T-cell (primary cell): ENCODE measurements at places on chromosomes 11 and 22.

GRCh38 chr22:31099386-31099785 is 8.0 kb downstream of the SELENOM start:
- no peak for DNase-seq
- no peaks in the 10 kb centered on the region for H3K27me3 ChIP-seq
- H3K27ac ChIP-seq: no peak overlapping the region
- no peaks in the 10 kb centered on the region for H3K4me1 ChIP-seq

DNA sequence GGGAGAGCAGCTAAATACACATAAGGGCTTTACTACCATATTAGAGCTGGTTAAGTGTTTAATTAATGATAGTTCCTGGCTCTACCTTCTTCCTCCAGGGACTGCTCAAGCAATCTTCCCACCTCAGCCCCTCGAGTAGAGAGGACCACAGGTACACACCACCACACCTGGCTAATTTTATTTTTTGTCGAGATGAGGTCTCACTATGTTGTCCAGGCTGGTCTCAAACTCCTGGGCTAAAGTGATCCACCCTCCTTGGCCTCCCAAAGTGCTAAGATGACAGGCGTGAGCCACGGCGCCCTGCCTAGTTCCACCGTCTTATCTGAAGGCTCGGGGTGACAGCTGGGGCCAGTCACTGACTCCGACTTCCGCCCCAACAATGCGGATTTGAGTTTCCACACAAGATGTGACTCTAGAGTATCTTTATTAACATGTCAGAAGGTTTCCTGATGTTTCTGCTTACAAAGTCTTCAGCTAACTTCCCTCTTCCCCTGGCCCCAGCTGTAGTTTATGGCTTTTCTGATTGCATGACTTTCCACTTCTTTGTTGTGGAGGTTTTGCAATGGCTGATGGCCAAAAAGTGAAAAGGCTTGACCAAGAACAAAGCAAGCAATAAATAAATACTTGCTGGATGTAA is 16.8 kb downstream of the TPST2 start:
- DNase-seq: no peak
- peaks cover 8% of the 10 kb centered on the region for H3K4me1 ChIP-seq
- H3K27me3 ChIP-seq: no peaks in the 10 kb centered on the region
- no peak overlapping the region for H3K4me3 ChIP-seq
- no peak overlapping the region for H3K27ac ChIP-seq

DNA sequence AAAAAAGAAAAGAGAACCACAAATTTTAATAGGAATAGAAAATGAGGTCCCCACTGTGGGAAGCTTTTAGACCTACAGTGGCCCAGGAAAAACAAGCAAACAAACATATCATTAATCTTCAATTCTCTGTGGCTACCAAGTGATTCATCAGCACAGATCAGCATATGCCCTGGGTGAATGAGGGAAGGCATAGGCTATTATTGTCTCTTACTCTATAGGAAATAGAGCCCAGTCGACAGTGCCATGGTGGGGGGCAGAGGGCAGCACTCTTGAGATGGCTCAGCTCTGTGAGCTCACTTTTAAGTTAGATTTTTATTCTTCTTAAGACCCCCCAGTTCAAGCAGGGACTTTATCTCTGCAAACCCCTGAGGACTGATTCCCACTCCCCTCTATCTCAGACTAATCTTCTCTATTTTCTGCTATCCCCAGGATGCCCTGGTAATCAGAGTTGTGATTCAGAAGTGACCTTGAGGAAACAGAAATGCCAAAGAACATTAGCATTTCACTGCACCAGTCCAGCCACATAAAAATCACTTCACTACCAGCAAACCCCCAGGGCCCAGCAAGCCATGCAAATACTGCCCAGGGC is 9.5 kb upstream of the FEZ1 start:
- no peak overlapping the region for H3K4me3 ChIP-seq
- peaks cover 4% of the 10 kb centered on the region for H3K4me1 ChIP-seq
- no peak overlapping the region for H3K27ac ChIP-seq
- no peaks in the 10 kb centered on the region for H3K27me3 ChIP-seq
- H3K36me3 ChIP-seq: no peaks in the 10 kb centered on the region

- no peaks in the 10 kb centered on the region for H3K36me3 ChIP-seq
- peaks cover 4% of the 10 kb centered on the region for H3K4me1 ChIP-seq
- no peak for DNase-seq
- H3K4me3 ChIP-seq: no peak overlapping the region
These were observed 9.2 kb upstream of the TSKU start for GRCh38 chr11:76773921-76774361.

GRCh38 chr11:62477927-62478326 is 59.1 kb downstream of the SCGB1A1 start:
- H3K36me3 ChIP-seq: no peaks in the 10 kb centered on the region
- no peaks in the 10 kb centered on the region for H3K4me1 ChIP-seq
- DNase-seq: no peak
- no peak overlapping the region for H3K27ac ChIP-seq

DNA sequence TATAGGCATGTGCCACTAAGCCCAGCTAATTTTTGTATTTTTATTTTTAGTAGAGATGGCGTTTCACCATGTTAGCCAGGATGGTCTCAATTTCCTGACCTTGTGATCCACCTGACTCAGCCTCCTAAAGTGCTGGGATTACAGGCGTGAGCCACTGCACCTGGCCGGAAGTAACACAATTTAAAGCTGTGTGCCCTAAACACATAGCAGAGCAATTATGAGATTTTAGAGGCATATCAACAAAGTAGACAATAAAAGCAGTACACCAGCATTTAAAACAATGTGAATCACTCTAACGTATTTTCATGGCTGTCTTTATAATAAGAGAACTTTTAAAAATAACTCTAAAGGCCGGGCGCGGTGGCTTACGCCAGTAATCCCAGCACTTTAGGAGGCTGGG is 42.4 kb downstream of the PRR14L start:
- no peaks in the 10 kb centered on the region for H3K27me3 ChIP-seq
- H3K36me3 ChIP-seq: peaks cover 43% of the 10 kb centered on the region
- H3K4me1 ChIP-seq: no peaks in the 10 kb centered on the region
- H3K27ac ChIP-seq: no peak overlapping the region
- no peak overlapping the region for H3K4me3 ChIP-seq

GRCh38 chr11:36306888-36307287 is 10.8 kb downstream of the PRR5L start:
- no peak overlapping the region for H3K27ac ChIP-seq
- no peaks in the 10 kb centered on the region for H3K36me3 ChIP-seq
- H3K4me3 ChIP-seq: no peak overlapping the region
- no peak for DNase-seq

DNA sequence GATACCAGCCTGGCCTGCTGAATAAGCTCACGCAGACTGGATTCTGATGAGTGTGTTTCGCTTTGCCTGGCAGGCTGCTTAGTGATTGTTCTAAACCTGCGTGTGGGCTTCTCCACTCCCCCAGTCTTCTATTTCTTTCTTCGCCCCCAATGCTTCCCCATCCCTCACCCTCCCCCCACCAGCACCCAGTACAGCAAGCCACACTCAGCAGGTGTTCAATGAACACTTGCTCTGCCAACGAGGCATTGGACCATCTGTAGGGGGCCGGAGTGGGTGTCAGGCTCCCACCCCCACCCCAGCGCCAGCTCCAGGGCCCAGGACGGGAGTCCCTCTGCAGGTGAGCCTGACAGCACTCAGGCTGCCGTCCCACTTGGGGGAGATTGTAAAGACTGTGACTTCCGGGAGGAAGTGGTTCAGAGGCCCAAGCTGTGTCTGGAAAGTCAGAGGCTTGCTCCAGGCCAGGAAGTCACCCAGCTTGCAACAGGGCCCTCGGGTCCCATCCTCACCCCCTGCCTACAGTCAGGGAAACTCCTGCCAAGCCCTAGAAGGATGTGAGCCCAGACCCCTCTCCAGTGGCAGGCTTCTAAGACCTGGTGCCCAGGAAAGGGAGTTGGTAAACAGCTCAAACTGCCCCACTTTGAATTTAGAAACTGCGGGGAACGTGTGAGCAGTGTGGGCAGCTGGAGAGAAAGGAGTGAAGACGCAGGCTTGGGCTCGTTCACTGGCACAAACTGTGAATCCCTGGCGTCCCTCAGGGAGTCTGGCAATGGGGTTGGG is 66.3 kb upstream of the PRDM11 start:
- peak overlapping the region; percentile 79 for H3K27ac ChIP-seq
- DNase-seq: peak; percentile 47
- peaks cover 54% of the 10 kb centered on the region for H3K4me1 ChIP-seq

GRCh38 chr22:46175631-46176030 is 25.3 kb downstream of the PPARA start:
- DNase-seq: no peak
- H3K4me3 ChIP-seq: no peak overlapping the region
- no peaks in the 10 kb centered on the region for H3K27me3 ChIP-seq
- no peak overlapping the region for H3K27ac ChIP-seq
- H3K4me1 ChIP-seq: peaks cover 13% of the 10 kb centered on the region
- H3K36me3 ChIP-seq: peaks cover 4% of the 10 kb centered on the region

GRCh38 chr11:103624708-103625623 is 411.5 kb upstream of the DDI1 start:
- no peak overlapping the region for H3K4me3 ChIP-seq
- no peaks in the 10 kb centered on the region for H3K4me1 ChIP-seq
- H3K27ac ChIP-seq: no peak overlapping the region
- no peaks in the 10 kb centered on the region for H3K36me3 ChIP-seq
- no peak for DNase-seq
- no peaks in the 10 kb centered on the region for H3K27me3 ChIP-seq
